ENCODE measurements at places on chromosomes 4 and X. TPM values are rescaled to one million over a fixed set of nuclear protein-coding genes. Genes with fewer than 3 reads are reported as not detected.

NWD2 gene
- total RNA-seq = not detected

GRCh38 chr4:16106956-16107355 lies 23.1 kb upstream of the PROM1 start:
- DNase-seq = no peak

DNA sequence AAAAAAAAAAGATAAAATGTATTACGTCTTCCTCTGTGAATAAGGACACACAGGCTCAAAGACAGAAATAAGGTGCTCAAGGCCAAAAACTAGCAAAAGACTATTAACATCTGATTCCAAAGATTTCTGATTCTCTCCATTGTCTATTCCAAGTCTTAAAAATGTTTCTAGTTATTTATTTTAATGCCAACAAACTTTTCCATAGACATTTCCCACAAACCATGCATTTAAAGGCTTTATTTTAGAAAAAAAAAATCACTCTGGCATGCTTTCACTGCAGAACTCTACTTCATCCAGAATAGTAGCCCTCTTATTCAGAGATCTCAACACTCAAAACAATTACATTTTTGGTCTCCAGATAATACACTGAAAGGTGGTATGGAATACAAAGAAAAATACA lies 545.0 kb upstream of the TENM3 start:
- DNase-seq = no peak

GRCh38 chr4:57043347-57044251 lies 64.9 kb downstream of the POLR2B start:
- DNase-seq = no peak

- no peak for DNase-seq
These were observed 61.1 kb downstream of the ATXN3L start for GRCh38 chrX:13258725-13259124.

DNA sequence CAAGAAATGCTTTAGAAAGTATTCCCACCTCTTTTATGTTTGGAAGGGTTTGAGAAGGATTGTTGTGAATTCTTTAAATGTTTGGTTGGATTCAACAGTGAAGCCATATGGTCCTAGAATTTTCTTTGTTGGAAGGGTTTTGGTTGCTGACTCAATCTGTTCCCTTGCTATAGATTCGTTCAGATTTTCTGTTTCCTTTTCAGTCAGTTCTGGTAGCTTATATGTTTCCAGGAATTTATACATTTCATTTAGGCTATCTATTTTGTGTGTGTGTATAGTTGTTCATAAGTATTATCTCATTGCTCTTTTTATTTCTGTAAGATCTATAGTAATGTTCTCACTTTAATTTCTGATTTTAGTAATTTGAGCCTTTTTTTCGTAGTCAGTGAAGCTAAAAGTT lies 114.4 kb downstream of the MSN start:
- no peak for DNase-seq

DNA sequence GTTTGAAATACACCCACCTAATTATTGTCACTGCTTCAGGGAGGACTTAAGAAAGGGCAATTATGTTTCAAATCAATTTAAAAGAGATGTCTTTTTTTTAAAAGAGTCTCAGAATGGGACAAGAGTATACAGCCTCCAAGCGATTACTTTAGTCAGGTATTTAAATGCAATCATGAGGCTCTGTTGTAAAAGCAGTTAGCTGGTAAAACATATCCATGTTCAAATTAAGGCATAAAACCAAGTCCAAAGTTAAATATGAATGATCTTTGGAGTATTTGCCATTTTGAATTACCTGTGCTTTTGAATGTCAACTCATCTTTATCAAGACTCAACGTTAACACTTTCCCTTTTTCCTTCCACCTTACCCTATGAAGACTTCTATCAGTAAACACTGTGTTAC lies 13.7 kb downstream of the RPS6KA6 start:
- DNase-seq = no peak

- DNase-seq = no peak
These were observed 10.8 kb upstream of the GUCY1B1 start for GRCh38 chr4:155748039-155748438.

DNA sequence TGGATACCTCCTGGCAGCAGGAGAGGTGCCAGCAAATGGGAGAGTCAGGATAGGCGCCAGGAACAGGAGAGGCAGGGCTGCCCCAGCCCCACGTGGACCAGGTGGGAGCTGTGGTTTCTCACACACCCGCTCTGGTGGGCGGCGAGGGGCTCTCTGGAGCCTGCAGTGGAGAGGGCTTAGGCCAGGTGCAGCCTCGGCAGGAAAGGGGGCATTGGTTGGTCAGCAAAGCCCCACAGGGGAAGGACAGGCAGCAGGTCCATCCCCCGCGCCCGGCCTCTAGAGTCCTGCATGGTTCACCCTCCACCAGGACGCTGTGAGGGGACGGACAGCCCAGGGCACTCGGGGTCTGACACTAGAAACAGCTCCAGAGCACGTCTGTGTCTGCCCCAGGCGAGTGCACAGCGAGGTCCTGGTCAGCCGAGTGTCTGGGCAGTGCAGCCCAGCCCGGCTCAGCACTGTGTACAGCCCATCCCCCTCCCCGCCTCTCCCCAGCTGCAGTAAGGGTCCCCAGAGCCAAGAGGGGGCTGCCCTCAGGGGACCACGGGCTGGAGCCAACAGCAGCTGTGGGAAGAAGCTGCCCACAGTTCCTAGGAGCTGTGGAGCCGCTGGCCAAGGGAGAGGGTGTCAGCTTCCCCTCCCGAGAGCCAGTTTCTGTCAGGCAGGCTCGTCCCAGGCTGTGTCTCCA lies 8.2 kb downstream of the ATP5ME start:
- peak; percentile 69 for DNase-seq

GRCh38 chrX:95218976-95219375 lies 1465.7 kb upstream of the DIAPH2 start:
- no peak for DNase-seq

AMER1 gene
- total RNA-seq = 3.7 TPM

SYP gene
- 2.0 TPM for total RNA-seq

- no peak for DNase-seq
These were observed 679.4 kb downstream of the PDHA2 start for GRCh38 chr4:96519291-96519690.

ZMYM3 gene
- 6.9 TPM for total RNA-seq

DNA sequence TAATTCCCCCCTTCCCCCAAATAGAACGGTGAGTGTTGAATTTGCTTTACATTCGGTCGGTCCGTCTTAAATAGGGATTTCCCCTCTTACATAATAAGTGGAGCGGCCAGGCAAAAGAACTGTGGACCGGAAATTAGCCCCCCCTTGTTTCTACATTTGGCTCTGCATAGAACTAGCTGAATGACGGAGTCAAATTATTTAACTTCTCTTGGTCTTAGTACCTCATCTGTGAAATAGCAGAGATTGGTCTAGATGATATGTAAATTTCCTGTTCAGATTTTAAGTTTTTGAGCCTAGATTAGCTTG lies 1.3 kb downstream of the SPATA18 start:
- DNase-seq = no peak

- no peak for DNase-seq
These were observed 51.1 kb downstream of the COL25A1 start for GRCh38 chr4:109251396-109251795.

DNA sequence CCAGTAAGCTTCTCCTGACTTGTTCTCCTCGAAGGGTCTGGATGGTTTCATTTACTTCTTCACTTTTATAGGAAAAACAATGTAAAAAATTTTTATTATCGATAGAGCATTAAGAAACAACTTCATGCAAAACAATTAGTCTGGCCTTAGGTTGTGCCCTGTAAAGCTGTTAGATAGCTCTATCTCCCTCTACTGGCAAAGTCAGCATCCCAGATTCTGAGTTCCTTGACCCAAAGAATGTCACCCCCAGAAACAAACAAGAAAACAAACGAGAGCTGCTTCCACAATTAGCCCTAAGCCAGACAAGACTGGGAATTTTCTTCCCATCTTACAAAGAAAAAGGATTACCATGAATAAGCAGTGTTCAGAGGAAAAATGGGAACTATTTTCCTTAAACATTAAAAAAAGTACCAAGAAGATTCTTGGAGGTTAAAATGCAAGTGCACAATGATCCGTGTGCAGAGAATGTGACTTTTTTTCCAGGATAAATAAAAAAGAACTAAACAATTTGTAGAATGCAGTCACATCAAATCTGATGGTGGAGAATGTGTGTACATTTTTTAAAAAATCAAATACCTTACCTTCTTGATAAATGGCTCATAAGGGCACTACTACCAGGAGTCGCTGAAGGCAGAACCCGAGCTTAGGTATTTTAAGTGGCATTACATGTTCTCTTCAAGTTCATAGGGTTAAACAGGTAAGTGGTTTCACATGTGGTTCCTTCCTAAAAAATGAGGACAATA lies 293.2 kb downstream of the FBXO8 start:
- DNase-seq = no peak

DNA sequence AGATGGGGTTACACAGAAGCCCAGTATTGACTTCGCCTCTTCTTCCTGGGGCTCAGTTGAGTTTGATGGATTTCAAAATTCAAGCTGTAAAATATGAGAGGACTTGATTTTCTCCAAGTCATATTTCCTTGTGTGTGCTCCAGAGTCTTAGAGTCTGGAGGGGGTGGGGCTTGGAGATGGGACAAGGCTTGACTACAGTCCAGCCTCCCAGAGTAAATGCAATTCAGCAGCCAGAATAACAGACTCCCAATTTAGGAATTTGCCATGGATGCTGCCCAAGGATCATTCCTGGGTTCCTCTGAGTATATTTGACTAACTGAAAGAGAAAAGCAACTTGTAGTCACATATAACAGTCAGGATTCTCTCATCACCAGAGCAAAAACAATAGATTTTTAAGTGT lies 53.7 kb upstream of the RBPJ start:
- peak; percentile 26 for DNase-seq

FAM193A gene
- 17.0 TPM for total RNA-seq

- no peak for DNase-seq
These were observed 66.1 kb upstream of the CLNK start for GRCh38 chr4:10750714-10751113.

ERAS gene
- not detected for total RNA-seq

S100P gene
- total RNA-seq = 1.7 TPM

ASB5 gene
- not detected for total RNA-seq

- no peak for DNase-seq
These were observed 49.8 kb downstream of the EDNRA start for GRCh38 chr4:147530723-147531122.

DNA sequence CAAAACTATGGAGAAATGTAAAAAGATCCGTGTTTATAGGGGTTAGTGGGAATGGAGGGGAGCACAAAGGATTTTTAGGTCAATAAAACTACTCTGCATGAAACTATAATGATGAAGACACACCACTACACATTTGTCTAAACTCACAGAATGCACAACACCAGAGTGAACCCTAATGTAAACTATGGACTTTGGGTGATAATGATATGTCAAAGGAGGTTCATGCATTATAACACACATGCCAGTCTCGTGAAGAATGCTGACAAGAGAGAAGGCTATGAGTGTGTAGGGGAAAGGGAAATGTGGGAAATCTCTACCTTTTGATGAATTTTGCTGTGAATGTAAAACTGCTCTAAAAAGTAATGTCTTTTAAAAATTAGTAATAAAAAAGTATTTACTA lies 183.3 kb downstream of the MAB21L2 start:
- DNase-seq = no peak

GRCh38 chr4:151990201-151990600 lies 229.4 kb upstream of the GATB start:
- no peak for DNase-seq

DNA sequence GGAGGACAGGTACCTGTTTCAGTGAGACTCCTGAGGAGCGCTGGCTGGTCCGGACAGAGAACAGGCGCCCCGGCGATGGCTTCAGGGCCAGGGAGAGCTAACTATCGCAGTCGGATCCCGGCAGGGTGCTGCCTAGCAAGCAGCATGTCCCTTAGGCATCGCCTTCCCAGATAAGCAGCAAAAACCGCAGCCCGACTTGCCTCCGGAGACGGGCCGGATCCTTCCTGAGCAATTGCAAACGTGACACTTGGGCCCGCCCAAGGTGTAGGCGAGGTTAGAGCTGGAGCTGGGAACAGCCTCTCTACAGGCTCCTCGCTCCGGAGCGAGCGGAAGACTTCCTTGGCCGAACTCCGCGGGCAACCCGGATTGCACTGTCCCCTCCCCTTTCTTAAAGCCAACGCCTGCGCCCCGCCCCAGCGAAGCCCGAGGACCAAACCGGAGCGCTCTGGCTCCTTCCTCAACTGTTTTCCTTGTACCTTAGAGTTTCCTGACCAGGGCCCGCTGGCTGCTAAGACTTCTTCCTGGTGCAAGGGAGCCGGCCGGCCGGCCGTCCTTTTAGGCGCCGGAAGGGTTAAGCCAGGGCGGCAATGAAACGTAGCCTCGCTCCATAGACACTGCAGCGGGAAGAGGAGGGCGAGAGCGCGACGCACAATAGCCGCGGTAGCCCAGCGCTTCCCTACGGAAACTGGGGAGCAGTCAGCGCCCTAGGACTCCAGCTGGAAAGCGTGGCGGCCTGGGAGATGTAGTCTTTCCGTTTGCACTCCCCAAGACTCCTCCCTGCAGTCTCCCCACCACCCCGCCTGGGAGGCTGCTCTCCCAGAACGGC lies at the start of gene OPHN1:
TSS of gene OPHN1 (minus strand) at position 341 of the 826 bp plus-strand sequence. CDS start 475 bp downstream, outside the sequence.
- peak; percentile 72 for DNase-seq

GRCh38 chr4:18185491-18185890 lies 163.9 kb upstream of the LCORL start:
- DNase-seq = no peak

IL21 gene
- not detected for total RNA-seq

DNA sequence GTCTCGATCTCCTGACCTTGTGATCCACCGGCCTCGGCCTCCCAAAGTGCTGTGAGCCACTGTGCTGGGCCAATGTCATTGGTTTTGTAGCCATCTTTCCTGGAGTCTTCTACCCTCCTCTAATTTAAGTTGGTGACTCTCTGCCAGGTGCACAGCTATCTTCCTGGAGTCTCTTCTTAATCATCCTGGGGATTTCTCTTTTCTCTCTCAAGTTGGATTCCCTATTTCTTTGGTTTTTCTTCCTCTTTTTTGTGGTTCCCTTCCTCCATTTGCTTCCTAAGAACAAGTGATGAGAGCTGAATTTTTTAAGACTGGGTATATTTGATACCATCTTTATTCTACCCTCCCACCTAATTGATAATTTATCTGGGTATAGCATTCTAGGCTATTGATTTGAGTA lies 113.8 kb downstream of the SYNPO2 start:
- DNase-seq = no peak

IRAK1 gene
- 44.5 TPM for total RNA-seq

DNA sequence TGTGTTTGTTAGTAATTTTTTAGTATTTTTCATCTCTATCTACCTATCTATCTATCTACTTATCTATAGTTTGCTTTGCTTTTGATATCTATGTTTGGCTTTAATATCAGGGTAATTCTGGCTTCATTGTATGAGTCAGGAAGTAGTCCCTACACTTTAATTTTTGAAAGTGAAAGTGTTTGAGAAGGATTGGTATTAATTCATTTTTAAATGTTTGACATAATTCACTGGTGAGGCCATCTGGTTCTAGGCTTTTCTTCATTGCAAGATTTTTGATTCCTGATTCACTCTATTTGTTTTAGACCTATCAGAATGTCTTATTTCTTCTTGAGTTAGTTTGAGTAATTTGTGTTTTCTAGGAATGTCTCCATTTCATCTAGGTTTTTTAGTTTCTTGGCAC lies 20.2 kb upstream of the TCP11X2 start:
- no peak for DNase-seq

- peak; percentile 77 for DNase-seq
These were observed 72.1 kb downstream of the PARM1 start for GRCh38 chr4:75004755-75005668.

Measured in pancreas (tissue), 10 donors.